ENCODE measurements at places on chromosomes 11 and 22. TPM values are rescaled to one million over a fixed set of nuclear protein-coding genes. Genes with fewer than 3 reads are reported as not detected.

DNA sequence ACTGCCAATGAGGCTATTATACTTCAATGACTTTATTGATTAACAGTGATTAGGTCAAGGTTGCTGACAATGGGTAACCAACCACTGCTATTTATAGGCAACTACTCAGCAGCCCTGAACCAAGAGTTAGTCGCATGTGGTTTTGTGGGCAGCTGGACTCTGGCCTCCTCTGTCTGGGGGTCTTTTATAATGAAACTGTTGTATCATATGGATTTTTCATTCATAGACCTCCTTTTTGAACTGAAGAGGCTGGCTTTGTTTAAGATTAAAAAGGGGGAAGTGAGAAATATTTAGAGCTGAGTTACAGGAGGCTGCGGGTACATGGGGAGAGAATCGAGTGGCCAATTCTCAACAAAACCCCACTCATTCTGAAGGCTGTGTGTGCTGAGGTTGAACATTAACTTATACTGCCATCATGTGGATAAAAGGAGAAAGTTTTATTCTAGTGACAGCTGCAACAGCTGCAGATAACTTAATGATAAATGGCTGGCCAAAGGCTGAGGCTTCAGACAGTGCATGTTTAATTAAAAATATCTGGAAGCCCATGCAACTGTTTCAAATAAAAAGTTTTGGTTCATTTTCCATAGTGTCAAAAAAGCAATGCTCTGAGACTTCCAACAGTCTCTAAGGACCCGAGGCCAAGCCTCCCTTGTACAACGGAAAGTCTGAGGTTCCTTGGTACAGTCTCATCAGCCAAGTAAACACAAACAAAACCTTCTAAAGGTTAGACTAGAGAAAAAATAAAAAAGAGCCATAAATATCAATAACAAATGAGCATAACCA lies 682.6 kb downstream of the KCNA4 start:
- H3K4me3 ChIP-seq: no peak overlapping the region
- H3K27me3 ChIP-seq: peaks cover 27% of the 10 kb centered on the region
- H3K36me3 ChIP-seq: no peaks in the 10 kb centered on the region

DNA sequence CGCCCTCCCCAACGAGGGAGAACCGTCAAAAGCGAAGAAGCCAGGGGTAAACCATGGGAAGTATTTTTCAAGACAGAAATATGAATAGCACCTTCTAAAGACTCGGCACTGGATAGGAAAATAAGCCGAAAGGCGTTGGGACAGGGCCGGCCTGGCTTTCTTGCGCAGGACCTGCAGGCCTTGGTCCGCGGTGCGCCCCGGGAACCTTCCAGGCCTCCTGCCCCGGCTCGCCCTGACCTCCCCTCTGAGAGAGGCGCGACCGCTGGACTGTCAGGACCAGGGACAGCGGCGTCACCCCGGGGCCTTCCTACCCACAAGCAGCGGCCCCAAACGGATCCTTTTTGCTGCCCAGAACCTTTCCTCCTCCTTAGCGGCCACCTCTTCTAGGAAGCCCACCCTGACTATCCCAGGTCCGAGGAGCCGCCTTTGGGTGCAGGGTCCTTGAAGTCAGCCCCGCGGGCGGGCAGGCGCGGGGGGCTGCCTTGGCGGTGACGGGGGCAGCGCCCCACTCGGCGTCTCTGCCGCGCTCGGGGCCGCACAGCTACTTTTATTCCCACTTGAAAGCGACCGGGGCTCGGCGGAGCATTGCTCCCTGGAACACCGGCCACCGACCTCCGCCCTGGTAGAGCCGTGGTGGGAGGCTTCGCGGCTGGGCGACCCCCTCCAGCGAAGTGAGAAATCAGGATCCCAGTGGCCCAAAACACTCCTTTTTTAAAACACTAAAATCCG lies 650 bp upstream of the MAPK11 start:
- peaks cover 71% of the 10 kb centered on the region for H3K4me1 ChIP-seq
- peak overlapping the region; percentile 87 for H3K27ac ChIP-seq
- peak overlapping the region; percentile 67 for H3K4me3 ChIP-seq

MAP6 gene
- total RNA-seq: 5.7 TPM

- no peaks in the 10 kb centered on the region for H3K4me1 ChIP-seq
- H3K4me3 ChIP-seq: no peak overlapping the region
- H3K27ac ChIP-seq: no peak overlapping the region
- no peaks in the 10 kb centered on the region for H3K36me3 ChIP-seq
- DNase-seq: no peak
Observed at GRCh38 chr11:102583141-102583873, 41.8 kb downstream of the MMP20 start.

TRPC6 gene
- total RNA-seq: 0.22 TPM

ST14 gene
- total RNA-seq: 1.0 TPM

IRAG1 gene
- 5.1 TPM for total RNA-seq

DNA sequence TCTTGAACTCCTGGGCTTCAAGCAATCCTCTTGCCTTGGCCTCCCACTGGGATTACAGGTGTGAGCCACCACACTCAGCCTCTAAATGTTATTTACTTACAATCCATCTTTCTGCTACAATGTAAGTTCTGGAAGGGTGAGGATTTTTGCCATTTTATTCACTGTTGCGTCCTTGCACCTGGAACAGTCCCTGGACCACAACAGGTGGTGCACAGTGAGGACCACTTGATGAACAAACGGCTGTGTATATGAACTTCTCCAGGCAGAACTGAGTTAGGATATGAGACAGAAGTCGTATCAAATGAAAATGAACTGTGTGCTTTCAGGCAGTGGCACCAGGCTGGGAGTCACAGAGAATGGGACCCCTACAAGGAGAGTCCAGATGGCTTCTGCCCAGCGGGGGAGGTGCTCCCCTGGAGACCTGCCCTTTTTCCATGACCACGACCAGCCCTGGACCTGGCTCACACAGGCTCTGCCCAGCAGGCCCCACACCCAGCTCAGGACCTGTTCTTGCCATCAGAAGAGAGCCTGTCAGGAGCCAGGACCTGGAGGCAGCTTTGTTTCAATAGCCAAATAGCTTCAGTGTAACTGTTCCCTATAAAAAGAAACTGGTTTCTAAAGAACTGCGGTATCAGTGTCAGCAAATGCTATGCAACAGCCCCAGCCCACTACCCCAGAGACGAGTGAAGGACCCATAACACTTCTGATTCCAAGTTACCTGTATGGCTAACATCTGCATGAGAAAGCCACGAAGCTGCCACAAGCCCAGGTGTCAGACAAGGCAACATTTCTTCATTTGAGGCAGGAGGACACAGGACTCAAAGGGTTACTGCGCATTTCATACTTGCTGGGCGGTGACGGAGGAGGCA lies 104.9 kb downstream of the MICAL3 start:
- H3K4me3 ChIP-seq: peak overlapping the region; percentile 58
- H3K27me3 ChIP-seq: no peaks in the 10 kb centered on the region
- H3K4me1 ChIP-seq: peaks cover 98% of the 10 kb centered on the region
- peak overlapping the region; percentile 95 for H3K27ac ChIP-seq
- H3K36me3 ChIP-seq: no peaks in the 10 kb centered on the region

BACE1 gene
- 13.8 TPM for total RNA-seq

- no peak for DNase-seq
- H3K4me1 ChIP-seq: peaks cover 76% of the 10 kb centered on the region
- no peak overlapping the region for H3K4me3 ChIP-seq
- H3K27ac ChIP-seq: peak overlapping the region; percentile 95
- H3K36me3 ChIP-seq: peaks cover 4% of the 10 kb centered on the region
Observed at GRCh38 chr11:72832301-72833082, 18.3 kb downstream of the ATG16L2 start.

ACRV1 gene
- not detected for total RNA-seq

SLC7A4 gene
- total RNA-seq: 0.25 TPM

GRCh38 chr11:59766542-59767224 lies 11.5 kb downstream of the STX3 start:
- H3K4me3 ChIP-seq: no peak overlapping the region
- peak overlapping the region; percentile 67 for H3K27ac ChIP-seq
- H3K27me3 ChIP-seq: no peaks in the 10 kb centered on the region
- no peaks in the 10 kb centered on the region for H3K36me3 ChIP-seq
- DNase-seq: no peak

PGA5 gene
- total RNA-seq: not detected

RIMBP3C gene
- 0.08 TPM for total RNA-seq

KRTAP5-11 gene
- not detected for total RNA-seq

- no peak overlapping the region for H3K4me3 ChIP-seq
- DNase-seq: no peak
- peaks cover 12% of the 10 kb centered on the region for H3K4me1 ChIP-seq
- H3K36me3 ChIP-seq: no peaks in the 10 kb centered on the region
Observed at GRCh38 chr11:15905366-15906104, 450.8 kb downstream of the SOX6 start.

- H3K27me3 ChIP-seq: peaks cover 95% of the 10 kb centered on the region
- no peak for DNase-seq
- H3K4me3 ChIP-seq: no peak overlapping the region
Observed at GRCh38 chr11:119608781-119609180, 120.2 kb downstream of the NECTIN1 start.

DNA sequence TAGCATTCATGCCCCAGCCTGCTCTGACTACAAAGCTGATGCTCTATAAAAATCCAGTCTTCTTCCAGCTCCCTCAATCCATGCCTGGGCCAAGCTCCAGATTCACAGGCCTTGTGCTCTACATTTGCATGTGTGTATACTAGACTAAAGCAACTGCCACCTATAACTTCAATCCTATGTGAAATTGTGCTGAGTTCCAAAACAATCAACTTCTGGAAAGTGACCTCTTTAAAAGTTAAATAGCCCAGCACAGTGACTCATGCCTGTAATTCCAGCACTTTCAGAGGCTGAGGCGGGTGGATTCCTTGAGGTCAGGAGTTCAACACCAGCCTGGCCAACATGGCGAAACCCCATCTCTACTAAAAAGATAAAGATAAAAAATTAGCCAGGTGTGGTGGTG lies 114.3 kb upstream of the ZC3H12C start:
- DNase-seq: no peak
- no peak overlapping the region for H3K4me3 ChIP-seq
- H3K4me1 ChIP-seq: no peaks in the 10 kb centered on the region
- no peak overlapping the region for H3K27ac ChIP-seq
- no peaks in the 10 kb centered on the region for H3K36me3 ChIP-seq
- no peaks in the 10 kb centered on the region for H3K27me3 ChIP-seq

- H3K4me3 ChIP-seq: no peak overlapping the region
- DNase-seq: no peak
- peaks cover 6% of the 10 kb centered on the region for H3K27me3 ChIP-seq
- no peak overlapping the region for H3K27ac ChIP-seq
- no peaks in the 10 kb centered on the region for H3K36me3 ChIP-seq
Observed at GRCh38 chr11:117525866-117526542, 198.3 kb downstream of the CEP164 start.

DNA sequence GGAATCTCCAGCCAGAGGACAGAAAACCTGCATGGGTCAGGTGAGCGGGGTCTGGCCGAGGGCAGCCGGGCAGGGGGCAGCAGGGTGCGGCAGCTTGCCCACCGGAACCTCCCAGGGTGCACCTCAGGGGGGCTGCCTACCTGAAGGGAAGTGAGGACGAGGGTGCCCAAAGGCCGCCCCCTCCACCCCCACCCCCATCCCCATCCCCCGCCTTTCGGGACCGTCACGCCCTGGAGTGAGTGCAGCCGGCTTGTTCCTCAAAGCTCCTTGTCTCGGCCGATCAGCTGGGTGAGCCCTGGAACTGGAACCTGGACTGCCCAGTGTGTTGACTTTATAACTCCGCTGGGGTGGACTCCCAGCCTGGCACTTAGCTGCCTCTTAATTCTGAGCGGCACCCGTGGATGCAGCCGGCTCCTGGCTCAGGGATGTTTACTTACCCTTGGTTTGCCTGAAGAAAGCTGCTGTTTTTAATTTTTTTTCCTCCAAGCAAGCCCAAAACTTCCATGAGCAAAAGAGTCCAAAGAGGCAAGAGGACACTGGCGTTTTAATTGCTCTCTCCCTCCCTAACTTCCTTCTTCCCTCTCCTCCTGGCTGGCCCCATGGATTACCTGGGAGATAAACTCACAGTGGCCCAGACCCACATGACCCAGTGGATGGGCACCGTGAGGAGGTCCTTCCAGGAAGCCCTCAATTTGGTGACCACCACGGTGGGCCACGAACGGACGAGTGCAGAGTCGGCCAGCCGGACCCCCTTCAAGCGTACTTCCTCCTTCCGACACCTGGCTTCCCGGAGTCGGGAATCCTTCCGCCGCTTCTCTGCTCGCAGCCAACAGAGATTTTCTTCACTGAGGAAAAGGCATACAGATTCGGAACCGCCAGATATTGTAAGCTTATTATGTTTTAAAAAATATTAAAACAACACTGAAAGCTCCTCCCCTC lies 87.8 kb upstream of the CRYBB3 start:
- no peaks in the 10 kb centered on the region for H3K36me3 ChIP-seq
- H3K4me1 ChIP-seq: peaks cover 51% of the 10 kb centered on the region
- H3K27me3 ChIP-seq: no peaks in the 10 kb centered on the region
- peak overlapping the region; percentile 82 for H3K4me3 ChIP-seq

DNA sequence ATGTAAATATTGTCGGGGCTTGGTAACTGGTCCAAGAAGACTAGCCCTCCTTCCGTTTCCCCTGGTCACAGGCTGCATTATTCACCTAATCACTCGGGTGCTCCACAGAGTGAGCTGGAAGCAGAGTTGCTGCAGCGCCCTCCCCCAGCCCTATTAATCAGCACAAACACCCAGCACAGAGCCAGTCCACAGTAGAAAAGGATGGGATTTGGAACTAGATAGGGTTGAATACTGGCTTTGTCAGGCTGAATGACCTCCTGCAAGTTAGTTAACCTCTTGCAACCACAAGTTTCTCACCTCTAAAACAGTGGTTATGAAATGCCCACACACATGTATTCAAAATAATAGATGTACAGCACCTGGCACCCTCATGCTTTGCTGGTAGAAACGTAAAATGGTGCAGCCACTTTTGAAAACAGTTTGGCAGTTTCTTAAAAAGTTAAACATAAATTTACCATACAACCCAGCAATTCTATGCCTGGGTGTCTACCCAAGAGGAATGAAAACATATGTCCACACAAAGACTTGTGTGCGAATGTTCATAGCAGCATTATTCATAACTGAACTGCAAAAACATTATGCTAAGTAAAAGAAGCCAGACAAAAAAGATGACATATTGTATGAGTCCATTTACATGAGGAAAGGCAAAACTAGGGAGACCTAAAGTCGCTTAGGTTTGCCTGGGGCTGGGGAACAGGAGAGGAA lies 31.7 kb upstream of the APLP2 start:
- no peaks in the 10 kb centered on the region for H3K4me1 ChIP-seq
- H3K27ac ChIP-seq: no peak overlapping the region
- peaks cover 5% of the 10 kb centered on the region for H3K27me3 ChIP-seq
- DNase-seq: no peak
- no peaks in the 10 kb centered on the region for H3K36me3 ChIP-seq

GRCh38 chr22:39003165-39003638 lies 10.9 kb upstream of the APOBEC3C start:
- peaks cover 7% of the 10 kb centered on the region for H3K27me3 ChIP-seq
- H3K27ac ChIP-seq: no peak overlapping the region
- peak; percentile 61 for DNase-seq
- no peaks in the 10 kb centered on the region for H3K36me3 ChIP-seq

DNA sequence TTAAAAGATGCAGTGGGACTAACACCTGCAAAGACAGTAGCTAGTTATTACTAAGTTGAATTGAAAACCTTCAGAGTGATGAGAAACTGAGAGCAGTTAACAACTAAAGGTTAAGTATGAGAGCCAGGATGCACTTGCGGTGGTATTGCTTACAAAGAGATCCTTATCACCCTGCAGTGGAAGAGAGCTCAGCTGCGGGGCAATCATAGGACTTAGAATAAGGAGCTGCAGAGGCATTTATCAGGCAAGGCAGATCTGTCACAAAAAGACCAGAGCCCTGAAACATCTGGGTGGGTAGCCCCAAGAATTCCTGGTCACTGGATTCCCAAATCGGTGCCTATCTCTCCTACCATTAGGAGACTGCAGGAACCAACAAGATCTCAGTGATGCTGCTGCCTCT lies 34.3 kb upstream of the CFAP300 start:
- H3K27ac ChIP-seq: no peak overlapping the region
- peaks cover 12% of the 10 kb centered on the region for H3K4me1 ChIP-seq
- no peak overlapping the region for H3K4me3 ChIP-seq
- no peaks in the 10 kb centered on the region for H3K27me3 ChIP-seq
